ENCODE measurements at places on chromosomes 11 and 22.

DNA sequence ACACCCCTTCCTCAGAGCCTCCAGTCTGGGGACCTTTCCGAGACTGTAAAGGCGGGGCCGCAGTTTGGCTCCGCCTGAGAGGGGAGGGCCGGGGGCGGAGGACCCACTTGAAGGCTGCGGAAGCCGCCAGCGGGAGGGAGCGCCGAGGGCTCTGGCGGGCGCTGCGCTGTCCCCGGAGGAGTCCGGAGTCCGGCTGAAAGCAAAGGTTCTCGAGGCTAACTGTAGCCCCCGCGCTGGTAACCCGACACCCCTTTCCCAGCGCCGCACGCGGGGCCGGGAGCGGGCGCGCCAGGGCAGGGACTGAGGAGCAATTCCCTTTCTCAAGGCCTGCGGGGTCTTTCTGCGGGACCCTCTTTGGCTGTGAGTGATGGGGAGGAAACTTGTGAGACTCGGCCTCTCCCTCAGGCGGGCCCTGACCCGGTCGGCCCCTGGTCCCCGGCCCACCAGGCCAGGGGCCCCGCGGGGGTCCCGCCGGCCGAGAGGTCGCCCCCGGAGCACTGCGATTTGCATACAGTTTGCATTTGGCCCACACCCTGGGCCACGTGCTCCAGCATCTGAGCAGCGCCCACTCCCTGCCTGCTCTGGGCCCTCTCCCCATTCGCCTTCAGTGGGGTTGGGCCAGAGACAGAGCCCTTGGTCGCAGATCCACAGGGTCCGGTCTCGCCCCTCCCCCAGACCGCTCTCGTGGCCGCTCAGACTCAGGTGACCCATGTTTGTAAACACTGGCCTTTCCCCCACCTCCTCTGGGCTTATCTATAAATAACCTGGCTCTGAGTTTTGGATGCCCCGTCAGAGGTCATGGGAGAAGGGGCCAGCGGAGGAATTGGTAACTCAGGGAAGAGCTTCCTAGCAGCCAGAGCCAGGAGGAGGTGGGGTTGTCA, 519 bp upstream of the ART5 start:
- DNase-seq: peak; percentile 89

- DNase-seq: no peak
These were observed 55.6 kb downstream of the ARHGEF12 start for GRCh38 chr11:120391854-120392253.

- no peak for DNase-seq
These were observed 430.9 kb downstream of the ETS1 start for GRCh38 chr11:128156486-128156885.

DNA sequence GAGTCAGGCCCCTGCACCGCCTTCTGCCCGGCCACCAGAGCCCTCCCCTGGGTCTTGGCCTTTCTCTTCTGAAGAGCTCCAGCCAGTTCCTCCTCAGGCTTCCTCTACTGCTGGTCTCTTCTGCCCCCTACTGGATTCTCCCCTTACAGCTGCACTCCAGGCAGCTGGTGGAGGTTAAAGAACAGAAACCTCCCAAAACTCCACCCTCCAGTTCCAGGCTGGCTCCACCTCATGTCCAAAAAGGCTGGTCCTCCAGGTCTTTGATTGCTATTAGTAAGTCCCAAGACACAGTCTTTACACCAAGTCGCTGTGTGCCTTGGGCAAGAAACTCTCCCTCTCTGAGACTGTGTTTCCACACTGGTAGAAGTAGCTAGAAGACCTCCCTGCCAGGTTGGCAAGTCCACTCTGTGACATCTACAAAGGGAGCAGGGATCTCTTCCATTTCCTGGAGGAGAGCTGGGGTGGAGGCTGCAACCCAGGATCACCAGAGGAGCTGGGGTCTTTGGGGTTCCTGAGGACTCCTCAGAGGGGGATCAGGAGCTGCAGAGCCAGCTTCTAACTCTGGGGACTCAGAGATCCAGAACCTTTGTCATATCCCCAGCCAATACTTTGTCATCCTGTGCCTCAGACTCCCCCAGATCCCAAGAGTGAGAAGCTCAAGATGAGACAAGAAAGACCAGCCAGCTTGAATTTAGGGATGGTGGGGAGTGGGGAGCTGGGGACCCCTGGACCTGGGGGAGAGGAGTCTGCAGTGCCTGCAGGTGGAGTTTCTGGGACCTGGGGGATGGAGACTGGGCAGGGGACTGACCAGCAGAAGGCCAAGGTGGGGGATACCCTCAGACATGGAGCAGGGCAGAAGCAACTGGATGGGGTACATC, 3.4 kb upstream of the IGLL5 start:
- DNase-seq: no peak

GRCh38 chr22:32905400-32905799, 103.9 kb downstream of the TIMP3 start:
- no peak for DNase-seq

DNA sequence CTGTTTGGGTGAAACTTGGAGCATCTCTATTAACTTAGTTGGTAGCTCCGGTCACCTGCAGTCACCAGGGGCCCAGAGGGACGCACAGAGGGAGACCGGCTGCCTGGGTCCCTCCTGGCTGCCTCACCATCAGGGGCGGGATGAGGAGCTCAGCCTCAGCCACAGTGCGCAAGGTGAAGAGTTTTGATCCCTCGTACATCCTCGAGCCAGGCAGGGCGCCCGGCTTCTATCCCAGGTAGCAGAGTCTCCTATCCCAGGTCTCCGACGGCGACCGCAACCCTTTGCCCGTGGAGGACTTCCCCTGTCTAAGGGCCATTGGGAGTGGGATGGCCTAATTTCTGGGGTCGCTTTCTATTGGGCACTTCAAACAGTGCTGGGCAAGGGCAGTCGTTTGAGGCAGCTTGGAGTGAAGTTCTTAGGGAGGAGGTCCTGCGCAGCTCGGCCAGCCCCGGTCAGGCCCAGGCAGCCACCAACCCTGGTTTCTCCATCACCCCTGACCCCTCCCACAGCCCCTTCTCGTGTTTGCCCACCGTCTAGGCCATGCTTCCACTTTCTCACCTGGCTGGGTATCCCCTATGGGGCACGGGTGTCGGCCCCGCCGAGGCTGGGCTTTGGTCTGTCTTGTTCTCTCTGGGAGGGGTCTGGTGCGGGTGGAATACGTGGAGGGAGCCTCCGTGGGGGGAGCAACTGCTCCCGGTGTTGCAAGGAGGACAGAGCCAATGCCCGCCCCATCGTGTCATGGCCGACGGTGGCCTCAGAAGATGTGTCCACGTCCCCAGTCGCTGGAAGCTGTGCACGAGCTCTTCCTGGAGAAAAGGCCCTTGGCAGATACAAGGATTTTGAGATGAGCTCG, 3.6 kb upstream of the MRGPRG start:
- DNase-seq: no peak

GRCh38 chr11:14345668-14346067, 13.3 kb downstream of the RRAS2 start:
- no peak for DNase-seq

DNA sequence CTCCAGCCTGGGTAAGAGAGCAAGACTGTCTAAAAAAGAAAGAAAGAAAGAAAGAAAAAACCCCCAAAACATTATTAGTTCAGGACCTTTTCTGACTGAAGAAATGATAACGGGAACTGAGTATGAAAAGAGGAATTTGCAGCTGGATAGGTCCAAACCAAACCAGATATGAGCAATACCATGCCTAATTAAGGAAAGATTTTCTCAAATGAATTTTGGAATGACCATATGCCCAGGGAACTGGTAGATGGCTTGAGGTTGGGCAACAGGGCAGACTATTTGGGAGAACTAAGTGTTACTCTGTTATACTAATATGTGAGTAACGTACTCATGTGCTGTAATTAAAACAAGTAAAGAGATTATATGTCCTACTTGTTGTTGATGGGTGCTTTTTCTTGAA, 186.1 kb downstream of the TMEM135 start:
- DNase-seq: no peak

DNA sequence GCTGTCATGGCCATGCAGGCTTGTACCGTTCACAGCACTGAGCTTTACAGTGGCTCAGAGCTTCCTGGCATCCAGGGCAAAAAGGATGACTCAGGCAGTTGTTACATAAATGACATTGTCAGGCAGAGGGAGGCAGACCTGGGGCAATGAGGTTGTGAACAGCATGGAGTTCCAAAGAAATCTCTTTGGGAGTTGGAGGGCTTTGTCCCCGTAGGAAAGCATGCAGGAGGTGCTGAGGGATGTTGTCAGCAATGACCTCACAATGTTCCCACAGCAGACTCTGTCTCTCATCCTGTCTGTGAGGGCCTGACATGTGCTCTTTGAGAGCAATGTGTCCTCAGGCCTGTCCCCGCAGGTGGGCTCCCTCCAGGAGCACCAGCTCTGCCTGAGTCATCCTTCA, 25.9 kb upstream of the PDE2A start:
- DNase-seq: no peak

DNA sequence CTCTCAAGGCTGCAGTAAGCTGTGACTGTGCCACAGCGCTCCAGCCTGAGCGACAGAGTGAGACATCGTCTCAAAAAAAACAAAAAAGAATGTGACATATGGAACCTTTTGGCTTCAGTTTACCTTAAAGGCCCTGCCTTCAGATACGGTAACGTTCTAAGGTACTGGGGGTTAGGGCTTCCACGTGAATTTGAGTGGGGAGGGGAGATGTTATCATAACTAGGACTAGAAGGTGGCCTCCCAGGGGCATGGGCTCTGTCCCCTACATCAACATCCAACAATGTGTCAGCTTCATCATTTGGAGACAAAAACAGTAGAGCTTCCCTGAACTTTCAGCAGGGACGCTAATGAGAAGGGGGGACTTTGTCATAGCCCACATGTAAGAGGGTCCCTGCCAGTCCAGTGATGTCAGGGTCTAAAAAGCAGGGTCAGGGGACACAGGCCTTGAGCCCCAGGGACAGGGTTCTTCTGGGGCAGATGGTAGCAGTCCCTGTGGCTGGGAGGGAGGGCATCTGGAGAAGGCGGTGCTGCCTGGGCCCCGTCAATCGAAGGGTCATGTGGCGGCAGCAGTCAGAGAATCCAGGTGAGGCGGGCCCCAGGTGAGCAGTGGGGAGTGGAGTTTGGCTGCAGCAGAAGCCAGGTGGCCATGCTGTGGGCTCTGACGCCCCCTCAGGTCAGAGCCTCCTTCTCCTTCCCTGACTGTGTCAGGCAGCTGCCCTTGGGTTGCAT, 79.8 kb downstream of the BCR start:
- no peak for DNase-seq

DNA sequence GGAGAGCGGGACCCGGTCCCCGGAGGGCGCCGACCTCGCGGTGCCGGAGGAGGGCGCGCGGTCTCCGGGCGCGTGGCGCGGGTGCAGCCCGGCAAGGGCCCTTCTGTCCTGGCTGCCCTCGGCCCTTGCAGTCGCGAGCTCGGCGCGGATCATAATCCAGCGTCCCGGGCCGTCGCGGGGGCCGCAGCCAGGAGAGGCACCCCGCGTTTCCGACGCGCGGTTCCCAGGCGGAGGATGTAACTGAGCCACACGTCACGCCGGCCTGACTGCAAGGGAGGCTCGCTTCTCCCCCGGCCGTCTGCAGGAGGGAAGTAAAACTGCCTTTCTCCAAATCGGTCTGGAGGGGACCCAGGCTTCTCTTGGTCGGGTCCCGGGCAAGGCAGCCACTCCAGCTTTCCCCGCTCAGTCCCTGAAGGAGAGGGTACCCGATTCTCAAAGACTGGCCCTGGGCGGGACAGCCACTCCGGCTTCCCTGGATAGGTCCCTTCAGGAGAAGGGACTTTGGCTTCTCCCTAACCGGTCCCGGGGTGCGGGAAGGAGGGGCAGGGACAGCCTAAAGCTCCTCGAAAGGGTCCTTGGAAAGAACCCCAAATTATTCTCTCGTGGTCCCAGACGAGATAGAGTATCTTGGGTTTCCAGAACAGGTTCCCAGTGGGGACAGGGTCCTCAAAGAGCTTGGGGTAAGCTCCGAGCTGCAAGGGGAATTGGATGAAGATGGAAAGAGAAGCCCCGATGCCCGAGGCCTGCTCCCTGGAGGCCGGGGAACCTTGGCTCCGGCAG, 836 bp downstream of the SPON1 start:
- DNase-seq: peak; percentile 67

- peak; percentile 15 for DNase-seq
These were observed 68.9 kb downstream of the MYO7A start for GRCh38 chr11:77196961-77197360.

- DNase-seq: no peak
These were observed 41.0 kb upstream of the CCND1 start for GRCh38 chr11:69600001-69600400.

DNA sequence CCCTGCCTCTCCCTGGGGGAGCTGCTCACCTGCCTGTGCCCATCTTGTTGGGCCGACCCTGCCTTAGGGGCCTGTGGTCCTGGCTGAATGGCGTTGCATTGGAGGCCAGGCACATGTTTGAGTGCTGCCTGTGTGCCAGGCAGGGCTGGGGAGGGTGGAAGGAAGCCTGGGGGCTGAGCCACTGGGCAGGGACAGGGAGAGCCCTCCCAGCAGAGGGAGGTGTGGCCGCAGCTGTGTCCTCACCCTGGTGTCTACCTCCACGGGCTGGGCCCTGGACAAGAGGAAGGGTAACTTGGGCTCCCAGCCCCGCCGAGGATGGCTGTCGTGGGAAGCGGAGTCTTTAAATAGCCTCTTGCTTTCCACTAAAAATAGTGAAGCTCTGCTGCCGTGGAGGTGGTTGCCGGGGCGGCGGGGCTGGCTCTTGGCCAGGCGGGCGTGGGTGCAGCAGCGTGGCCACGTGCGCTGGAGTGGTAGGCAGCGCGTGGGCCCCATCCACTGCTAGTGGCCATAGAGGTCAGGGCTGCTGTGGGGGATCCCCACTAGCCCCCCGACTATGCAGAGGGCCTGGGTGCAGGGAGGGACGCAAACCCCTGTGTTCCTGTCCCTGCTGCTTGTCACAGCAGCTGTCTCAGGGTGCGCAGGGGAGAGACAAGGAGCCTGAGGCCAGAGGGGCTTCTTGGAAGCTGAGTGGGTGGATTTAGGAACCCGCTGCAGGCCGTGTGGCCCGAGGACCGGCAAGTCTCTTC, 6.2 kb downstream of the ZDHHC8 start:
- DNase-seq: no peak

DNA sequence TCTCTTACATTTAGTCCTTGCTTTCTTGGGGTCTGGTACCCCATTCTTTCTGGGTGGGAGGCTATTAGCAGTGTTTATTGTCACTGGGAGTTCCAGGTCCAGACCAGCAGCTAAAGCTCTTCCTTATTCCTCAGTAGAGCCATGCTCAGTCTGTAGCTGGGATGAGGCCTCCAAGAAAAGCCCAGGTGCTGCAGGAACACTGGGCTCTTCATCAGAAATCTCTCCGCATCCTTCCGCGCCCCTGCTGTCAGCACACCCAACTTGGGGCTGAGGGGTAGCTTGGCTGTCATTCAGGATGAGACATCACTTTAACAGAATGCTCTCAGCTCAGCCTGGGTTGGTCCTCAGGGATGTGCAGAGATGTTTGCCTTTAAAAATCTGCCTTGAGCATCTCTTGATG, 97.5 kb downstream of the GRAMD1B start:
- no peak for DNase-seq

- no peak for DNase-seq
These were observed 28.7 kb upstream of the TBCEL start for GRCh38 chr11:120995184-120995583.

DNA sequence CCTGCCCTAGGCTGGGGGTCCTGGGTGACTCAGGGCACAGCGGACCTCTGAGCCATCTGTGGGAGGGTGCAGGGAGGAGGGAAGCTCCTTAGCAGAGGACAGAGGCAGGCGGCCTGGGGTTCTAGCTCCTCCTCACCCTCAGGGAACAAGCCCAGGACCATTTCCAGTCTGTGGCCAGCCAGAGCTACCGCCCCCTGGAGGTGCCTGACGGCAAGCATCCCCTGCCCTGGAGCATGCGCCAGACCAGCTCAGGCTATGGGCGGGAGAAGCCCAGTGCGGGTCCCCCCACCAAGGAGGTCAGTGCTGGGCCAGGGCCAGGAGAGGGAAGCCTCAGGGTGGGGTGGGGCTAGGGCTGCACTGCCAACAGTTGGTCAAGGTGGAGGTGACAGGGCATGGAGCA, 26.0 kb upstream of the LRRC10B start:
- DNase-seq: no peak

Data from ovary (tissue), 10 donors.